MCF 10A (cell line): ENCODE measurements at places on chromosomes 3 and 15.

DNA sequence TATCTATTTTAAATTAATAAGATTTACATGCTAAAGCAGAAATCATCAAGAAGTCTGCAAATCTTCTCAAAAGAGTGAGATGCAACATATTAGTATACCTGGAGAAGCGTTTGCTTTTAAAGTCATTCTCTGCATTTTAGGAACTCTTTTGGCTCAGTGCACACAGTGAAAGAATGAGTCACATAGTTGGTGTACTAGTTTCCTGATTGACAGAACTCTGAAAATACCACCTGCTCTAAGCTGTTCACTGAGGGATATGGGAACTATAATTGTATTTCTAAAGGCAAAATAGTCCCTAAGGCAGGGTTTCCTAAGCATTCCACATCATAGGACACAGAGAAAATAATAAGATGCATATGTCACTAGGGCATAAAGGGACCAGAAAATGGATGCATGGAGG, 838.5 kb downstream of the DIPK2A start:
- DNase-seq: no peak

DNA sequence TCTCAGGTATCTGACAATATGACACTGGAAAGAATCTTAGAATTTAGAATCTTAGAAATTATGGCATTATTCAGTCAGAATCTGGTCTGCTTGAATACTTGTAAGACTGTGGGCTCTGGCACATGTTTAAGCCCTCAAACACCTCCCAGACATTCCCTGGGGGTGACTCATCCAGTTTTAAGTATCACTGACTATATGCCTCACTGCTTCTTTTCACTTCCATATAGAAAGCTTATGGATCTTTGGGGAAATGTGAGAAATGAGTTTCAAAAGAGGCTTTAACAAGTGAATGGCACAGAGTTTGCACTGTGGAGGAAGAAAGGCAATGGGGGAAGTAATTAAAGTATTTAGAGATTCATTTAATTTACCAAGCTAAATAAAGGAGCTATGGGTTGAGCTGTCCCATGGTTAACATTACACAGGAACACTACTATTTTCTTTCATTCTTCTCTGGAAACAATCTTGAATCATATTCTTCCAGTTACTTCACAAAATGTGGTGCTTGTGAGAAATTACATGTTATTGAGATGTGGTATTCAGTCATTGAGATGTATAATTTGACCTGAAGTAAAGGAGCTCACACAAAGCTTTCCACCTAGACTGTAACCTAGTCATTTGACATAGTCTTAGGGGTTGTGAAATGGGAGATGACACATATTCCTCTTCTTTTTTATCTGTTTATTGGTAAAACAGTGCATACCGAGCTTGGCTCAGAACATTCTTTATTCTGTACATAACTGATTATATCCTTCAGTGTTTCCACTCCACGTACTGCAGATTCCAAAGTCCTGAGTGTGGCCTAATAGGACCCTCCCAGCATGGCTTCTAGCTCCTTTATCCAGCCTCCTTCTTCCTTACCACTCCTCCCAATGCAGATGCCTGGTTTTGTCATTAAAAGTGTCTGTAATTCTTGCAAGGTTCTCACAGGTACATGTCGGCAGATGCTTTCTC, 544.6 kb upstream of the NECTIN3 start:
- DNase-seq: peak; percentile 90

DNA sequence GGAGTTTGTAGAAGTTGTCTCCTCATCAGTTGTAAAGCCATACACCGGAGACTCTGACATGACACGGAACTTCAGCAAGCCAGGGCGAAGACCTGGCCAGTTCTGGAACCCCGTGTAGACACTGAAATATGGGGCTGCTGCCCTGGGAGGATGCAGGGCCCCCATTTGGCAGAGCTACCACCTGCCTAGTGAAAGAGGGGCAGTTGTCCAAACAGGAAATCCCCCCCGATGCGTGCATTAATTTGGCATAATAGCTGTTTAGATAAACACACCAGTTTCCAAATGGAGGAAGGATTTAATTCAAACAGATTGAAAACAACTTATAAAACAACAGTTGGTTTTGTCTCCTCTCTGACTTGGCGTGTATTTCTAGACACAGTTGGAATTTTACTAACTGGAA, 357.2 kb downstream of the GABRG3 start:
- DNase-seq: no peak

DNA sequence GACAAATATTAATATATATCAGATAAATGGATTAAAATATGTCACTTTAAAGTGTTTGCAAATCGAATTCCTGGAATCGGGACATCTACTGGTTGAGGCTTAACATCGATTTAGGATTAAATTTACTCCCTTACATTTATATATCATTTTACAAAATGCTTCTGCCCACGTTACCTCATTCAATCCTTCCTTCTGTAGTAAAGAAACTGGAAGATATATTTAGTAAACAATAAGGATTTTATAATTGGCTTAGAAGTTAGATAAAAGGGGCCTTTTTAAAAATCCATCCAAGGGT, 1.3 kb downstream of the CLPX start:
- DNase-seq: no peak

GRCh38 chr3:117567382-117567781, 857.8 kb downstream of the TUSC7 start:
- no peak for DNase-seq

DNA sequence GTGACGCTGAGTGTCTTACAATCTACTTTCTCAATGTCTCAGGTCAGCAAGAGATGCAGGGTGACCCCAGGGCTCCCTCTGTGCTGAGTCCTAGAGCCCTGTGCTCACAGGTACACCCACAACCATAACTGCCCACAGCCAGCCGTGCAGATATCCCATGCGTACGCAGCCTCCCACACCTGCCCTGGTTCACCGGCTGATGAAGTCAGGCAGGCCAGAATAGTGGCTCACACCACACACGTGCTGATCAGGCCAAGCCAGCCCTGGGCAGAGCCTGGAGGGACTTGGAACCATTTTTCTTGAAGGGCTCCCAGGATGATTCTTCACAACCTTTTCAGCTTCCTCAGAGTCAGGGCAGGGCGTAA, 63.6 kb upstream of the RPL32 start:
- no peak for DNase-seq
